Hematopoietic multipotent progenitor cell (in vitro differentiated cells): ENCODE measurements at places on chromosomes 16 and 17. TPM values are rescaled to one million over a fixed set of nuclear protein-coding genes. Genes with fewer than 3 reads are reported as not detected.
A peak's percentile ranks its signal among the peaks of the same experiment; 100 is the strongest.

DNA sequence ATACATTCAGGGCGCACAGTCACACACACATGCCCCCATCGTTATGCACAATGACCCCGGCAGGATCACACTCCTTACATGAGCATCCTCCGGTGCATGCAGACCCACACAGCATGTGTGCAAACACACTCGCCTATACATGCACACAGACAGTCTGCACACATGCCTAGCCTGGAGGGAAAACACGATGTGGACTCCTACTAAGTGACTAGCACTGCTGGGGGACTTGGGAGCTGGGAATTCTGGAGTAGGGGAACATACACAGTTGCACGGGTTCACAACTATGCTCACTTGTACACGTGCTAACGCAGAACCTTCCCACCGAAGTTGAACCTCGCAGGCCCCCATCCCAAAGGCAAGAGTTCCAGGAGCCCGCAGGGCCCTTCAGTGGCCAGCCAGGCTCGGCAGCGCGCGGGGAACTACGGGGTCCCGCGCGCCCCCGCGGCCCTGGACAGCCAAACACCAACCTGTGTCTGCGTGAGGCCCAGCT, 2.0 kb downstream of the DLX3 start:
- no peak for DNase-seq

GRCh38 chr16:8818504-8819270, 21.0 kb downstream of the PMM2 start:
- DNase-seq = no peak

- peak; percentile 66 for DNase-seq
These were observed 29.3 kb downstream of the CEP295NL start for GRCh38 chr17:78873519-78874340.

The TBC1D26 gene
- total RNA-seq = not detected

DNA sequence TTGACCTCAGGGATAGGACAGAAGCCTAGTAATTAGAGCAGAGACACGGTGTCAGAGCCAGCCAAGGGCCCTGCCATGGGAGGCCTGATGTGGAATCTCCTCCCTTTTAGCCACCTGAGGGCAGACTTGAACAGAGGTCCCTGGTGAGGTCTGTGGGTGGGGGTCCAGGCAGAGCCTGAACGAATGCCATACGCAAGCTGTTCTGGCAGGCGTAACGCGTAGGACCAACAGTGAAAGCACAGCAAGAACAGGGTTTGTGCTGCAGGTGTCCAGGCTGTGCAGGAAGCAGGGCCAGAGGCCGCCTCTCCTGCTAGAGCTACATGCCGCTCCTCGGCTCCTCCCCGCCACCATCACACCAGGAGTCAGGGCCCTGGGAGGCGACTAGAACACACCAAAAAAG, 81.9 kb upstream of the TBX2 start:
- DNase-seq = no peak

The SMIM36 gene
- total RNA-seq = under 0.01 TPM

The NPIPA5 gene
- 1.3 TPM for total RNA-seq

- no peak for DNase-seq
These were observed 5.0 kb downstream of the ABHD15 start for GRCh38 chr17:29561554-29562517.

The ADAMTS18 gene
- not detected for total RNA-seq

DNA sequence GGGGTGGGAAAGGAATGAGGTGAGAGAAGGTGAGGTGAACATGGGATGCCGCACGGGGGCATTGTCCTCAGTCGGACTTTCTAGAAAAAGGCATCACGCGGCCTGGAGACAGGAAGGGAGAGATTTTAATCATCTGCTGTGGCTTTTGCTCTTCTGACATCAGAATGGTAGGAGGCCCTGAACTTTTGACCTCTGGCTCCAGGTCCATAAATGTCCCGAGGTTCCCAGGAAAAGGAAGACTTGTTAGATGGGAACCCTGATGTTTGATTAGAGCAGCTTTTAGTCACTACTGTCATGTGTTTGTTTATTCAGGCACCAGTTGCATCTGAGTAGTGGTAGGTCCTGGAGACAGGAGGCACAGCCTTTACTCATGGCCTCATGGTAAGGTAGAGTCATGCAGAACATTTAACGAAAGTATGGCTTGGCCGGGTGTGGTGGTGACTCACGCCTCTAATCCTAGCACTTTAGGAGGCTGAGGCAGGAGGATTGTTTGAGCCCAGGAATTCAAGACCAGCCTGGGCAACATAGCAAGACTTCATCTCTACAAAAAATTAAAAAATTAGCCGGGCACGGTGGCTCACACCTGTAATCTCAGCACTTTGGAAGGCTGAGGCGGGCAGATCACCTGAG, 203.1 kb downstream of the MSI2 start:
- DNase-seq = no peak

The PKMYT1 gene
- total RNA-seq = 7.3 TPM

DNA sequence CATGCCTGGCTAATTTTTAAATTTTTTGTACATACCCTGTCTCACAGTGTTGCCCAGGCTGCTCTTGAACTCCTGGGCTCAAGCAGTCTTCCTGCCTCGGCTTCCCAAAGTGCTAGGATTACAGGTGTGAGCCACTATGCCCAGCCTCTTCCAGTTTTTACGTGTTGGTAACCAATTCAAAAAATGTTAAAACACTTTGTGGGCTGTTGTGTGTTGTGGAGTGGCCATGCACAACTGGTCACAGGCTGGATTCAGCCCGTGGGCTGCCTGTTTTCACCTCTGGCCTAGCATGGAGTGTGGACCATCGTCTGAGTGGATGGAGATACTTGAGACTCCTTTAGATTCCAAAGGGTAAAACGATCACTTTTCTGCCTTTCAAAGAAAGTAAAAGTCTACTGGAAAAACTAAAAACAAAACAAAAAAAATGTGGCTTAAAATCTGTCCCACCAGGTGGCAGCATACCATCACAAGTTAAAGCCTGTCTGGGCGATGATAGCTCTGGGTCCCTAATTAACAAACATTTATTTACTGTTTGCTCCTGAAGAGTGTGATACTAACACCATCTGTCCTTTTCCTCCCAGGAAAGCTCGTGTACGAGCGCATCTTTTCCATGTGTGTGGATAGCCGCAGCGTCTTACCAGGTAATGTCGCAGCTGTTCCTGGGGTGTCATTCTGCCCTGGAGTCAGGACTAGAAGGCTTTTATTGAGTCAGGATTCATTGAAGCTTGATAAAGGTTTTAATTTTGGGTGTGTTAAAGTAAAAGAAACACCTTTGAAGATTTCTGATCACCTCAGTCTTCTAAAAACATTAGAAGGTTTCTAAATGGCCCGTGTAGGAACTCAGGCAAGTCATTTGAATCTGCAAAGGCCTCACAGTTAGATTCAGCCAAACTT, 45.8 kb downstream of the VPS35L start:
- DNase-seq = peak; percentile 23

DNA sequence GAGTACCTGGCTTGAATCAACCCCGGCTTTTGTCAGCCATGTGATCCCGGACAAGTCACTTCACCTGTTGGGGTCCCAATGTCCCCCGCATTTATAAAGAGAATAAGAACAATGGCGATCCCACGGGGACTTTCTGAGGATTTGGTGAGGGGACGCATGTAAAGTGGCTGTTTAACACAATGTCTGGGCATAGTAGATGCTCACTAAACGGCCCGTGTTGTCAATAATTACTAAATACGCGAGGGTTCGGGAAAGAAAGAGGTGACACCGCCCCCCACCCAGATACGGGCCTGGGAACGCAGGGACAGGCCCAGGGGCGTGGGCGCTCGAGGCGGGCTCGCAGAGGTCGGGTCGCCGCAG, 1.8 kb downstream of the SYNGR3 start:
- DNase-seq = no peak

DNA sequence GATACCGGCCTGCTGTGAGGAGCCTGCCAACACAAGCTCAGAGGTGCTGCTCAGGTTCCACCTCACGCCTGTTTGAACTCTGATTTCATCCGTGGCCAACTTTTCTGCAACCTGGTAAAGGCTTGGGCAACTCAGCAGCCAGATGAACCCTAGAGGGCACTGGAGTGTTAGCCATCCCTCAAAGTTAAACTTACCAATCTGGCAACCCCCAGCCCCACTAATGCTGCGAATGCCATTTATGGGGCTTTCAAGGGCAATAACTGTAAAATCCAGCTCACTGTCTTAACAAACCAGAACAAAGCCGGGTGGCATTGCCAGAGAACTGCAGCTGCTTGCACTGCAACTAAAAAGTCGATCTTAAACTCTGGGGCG, 105.5 kb downstream of the AXIN2 start:
- DNase-seq = no peak

The KRTAP4-6 gene
- not detected for total RNA-seq

The SECTM1 gene
- 15.1 TPM for total RNA-seq

The STAT5B gene
- total RNA-seq = 135 TPM

DNA sequence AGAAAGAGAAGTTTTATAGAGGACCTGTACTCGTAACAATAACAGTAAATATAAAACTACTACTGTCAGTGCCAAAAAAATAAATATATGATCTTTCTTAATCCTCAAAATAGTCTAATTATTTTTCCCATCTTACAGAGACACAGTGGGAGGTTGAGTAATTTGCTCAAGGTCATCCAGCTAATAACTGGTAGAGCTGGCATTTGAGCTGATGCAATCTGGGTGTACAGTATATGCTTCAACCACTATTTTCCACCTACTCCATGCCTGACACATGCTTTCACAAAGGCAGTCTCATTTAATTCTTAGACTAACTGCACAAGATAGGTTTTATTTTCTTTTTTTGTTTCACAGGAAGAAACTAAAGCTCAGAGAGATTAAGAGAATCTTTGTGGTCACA, 33.6 kb downstream of the PIGL start:
- no peak for DNase-seq

The LAT gene
- 3.0 TPM for total RNA-seq

- DNase-seq = no peak
These were observed 9.9 kb downstream of the SSTR5 start for GRCh38 chr16:1082266-1082951.

GRCh38 chr16:53955221-53955875, 251.4 kb downstream of the FTO start:
- no peak for DNase-seq

The CD300LG gene
- under 0.01 TPM for total RNA-seq

The MIEF2 gene
- 33.7 TPM for total RNA-seq

DNA sequence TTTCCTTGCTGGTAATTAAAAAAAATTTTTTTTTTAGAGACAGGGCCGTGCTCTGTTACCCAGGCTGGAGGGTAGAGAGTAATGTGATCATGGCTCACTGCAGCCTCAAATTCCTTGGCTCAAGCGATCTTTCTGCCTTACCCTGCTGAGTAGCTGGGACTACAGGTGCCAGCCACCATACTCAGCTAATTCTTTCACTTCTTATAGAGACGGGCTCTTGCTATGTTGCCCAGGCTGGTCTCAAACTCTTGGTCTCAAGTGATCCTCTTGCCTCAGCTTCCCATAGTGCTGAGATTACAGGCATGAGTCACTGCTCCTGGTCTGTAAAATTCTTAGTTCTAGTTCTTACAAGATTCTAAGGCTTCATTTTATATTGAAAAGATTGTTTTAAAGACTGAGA, 11.1 kb downstream of the SMIM36 start:
- DNase-seq = no peak

DNA sequence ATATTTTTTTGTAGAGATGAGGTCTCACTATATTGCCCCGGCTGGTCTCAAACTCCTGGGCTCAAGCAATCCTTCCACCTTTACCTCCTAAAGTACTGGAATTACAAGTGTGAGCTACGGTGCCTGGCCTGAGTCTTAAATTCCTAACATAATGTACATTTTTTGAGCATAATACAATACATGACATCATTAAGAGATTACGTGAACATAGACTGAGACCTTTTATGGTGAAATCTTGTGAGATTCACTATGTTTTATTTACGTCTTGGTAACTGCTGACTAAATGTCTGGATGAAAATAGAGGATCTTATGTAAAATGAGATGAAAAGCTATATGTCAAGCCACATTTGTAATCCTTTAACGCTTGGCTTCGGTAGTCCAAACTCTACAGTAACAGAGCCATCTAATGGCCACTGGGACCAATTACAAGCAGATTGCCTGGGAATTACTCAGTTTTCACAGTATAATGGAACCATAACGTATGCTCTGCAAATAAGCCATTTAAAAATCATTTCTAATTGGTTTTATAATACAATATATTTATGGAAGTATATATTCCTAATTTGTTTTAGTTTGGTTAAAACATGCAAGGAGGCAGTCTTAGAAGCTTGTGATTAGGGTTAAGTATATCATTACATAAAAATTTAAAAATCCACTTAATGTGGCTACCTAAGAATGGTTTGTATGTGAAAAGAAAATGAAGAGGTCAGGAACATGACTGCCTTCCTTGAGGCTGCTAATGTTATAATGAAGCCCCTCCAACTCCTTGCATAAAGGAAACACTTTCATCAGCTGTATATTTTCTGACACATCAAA, 8.1 kb upstream of the EFCAB13 start:
- peak; percentile 75 for DNase-seq

The KRT24 gene
- not detected for total RNA-seq

DNA sequence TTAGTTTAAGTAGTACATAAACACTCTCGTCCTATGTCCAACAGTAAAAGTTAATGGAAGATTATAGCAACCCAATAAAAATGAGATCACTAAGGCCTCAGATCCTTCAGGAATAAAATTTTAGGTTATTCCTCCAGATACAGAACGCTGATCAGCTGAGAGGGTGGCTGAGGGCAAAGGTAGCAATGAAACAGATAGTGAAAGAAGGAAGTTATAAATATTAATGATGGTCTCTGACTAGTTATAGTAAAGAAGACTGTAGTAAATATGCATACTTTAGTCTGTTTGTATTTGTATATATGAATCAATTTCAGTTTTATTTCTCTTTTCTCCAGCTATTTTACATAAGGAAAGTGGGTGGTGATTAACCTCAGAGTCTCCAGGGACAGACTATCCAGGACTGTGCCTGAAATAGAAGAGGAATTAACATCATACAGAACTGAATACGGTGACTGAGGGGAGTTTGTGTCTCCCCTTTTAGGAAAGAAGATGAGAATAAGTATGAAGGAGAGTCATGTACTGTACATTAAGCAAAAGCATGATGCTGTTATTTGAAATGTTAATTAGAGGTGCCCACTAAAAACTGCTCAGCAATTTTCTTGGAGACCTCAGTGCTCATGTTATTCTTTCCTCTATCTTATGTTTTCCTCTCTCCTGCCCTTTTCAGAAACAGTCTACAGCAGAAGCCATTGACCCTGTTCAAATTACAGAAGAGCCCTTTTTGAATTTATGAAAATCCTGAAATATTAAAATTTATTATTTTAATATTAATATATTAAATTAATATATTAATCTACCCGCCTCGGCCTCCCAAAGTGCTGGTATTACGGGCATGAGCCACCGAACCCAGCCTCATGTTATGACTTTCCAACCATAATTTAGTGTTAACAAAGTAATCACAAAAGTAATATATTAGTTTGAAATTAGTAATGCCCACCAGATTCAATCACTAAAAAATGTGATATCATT, 36.5 kb upstream of the DHRS7B start:
- DNase-seq = no peak

- peak; percentile 27 for DNase-seq
These were observed 4.0 kb downstream of the IRX5 start for GRCh38 chr16:54934481-54935265.

GRCh38 chr16:69423189-69423588, 1.2 kb upstream of the CYB5B start:
- DNase-seq = no peak

The CDH11 gene
- under 0.01 TPM for total RNA-seq

The KCNAB3 gene
- total RNA-seq = 1.1 TPM

The CDH1 gene
- 1.1 TPM for total RNA-seq

- DNase-seq = no peak
These were observed 22.5 kb upstream of the SLC35B1 start for GRCh38 chr17:49730078-49730784.
